ENCODE measurements at places on chromosomes 11 and 22. TPM values are rescaled to one million over a fixed set of nuclear protein-coding genes. Genes with fewer than 3 reads are reported as not detected.

OR51B5 gene
- total RNA-seq, result not detected

INSC gene
- total RNA-seq, result 0.06 TPM

SCGB1A1 gene
- total RNA-seq, result 0.32 TPM

GPR83 gene
- total RNA-seq, result 0.08 TPM

TBX10 gene
- total RNA-seq, result not detected

C11orf52 gene
- 0.33 TPM for total RNA-seq

LRRC74B gene
- not detected for total RNA-seq

SCGB1D1 gene
- not detected for total RNA-seq

CCDC82 gene
- 18.1 TPM for total RNA-seq

APOA1 gene
- total RNA-seq, result 0.12 TPM

CARD16 gene
- total RNA-seq, result not detected

CDHR5 gene
- 0.07 TPM for total RNA-seq

MS4A5 gene
- total RNA-seq, result not detected

SWAP70 gene
- total RNA-seq, result 30.3 TPM

MYOD1 gene
- 0.06 TPM for total RNA-seq

TYMP gene
- 15.2 TPM for total RNA-seq

CCDC86 gene
- 103 TPM for total RNA-seq

CRYBB2 gene
- total RNA-seq, result 0.13 TPM

RAB38 gene
- total RNA-seq, result 1.0 TPM

WNT11 gene
- 2.9 TPM for total RNA-seq

Measured in A549 treated with dexamethasone at 1 μM for 4 hours (cell line).